ENCODE measurements at places on chromosomes 12 and 14. TPM values are rescaled to one million over a fixed set of nuclear protein-coding genes. Genes with fewer than 3 reads are reported as not detected.

DNA sequence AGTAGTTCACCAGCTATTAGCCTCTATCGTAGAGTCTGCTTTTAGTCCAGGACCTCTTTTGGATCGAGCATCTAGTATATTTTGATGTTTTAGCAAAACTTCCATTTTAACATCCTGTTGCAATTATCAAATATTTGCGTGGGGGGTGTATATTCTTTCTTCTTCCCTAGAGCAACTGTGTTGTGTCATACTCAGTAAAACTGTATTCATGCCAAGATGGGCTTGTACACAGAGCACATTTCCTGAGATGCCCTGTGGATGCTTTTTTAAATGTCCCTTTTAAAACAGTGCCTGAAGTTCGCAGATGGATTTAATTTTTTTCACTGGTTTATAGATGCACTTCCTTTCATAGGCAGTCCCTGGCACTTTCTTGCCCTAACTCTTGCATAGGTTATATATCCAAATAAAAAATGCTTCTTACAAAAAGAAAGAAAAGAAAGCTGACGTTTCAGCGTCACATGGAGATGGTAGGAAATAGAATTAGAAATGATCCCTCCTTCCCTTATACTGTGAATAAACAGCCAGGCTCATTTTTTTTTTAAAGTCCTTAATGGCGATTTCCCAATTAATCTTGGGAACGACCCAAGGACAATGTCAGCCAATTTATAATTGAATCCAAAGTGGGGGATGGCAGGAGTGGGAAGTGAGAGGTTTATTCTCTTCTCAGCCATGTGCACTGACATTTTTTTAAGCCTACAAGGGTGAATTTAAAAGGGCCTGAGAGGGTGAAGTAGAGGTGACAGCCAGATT, 247.0 kb downstream of the SLC41A2 start:
- DNase-seq, result no peak

DNA sequence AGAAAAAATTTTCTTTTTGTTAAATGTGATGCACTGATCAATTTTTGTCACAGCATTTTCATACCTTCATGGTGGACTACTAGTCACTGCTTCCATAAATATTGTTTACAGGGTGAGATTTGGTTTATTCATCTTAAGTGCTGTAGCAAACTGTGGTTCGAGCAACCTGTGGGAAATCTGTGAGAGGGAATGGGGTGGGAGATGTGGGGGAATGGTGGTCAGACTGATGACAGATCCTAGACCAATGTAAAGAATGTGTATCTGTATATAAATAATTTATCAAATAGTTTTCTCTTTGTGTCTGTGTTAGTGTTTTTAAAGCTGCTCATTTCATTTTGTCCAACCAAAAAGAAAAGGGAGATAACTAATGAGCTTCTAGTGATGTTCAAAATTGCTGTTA, 26.7 kb downstream of the CSRP2 start:
- no peak for DNase-seq

DNA sequence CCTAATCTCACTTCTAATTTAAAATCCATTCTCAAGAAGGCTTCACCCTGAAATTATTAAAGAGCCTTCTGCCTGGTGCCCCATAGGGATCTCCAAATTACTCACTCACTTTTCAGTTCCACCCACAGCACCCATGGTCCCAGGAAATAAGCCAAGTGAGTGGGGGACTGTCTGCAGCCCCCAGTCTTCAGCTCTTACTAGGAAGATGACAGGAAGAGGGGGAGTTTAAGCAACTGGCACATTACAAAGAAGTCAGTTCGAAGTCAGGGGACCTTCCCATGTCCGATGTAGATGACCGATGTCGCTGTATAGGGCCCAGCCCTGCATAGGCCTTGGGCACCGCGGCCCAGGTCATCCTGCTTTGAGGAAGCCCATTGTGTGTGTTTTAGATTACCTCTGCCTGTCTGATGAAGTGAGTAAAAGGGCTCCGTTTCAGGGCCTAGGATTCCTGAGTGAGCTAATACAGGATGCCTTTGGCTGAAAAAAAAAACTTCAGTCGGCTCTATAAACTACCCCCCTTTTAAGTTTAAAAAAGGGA, 1.9 kb downstream of the ACTN1 start:
- DNase-seq, result no peak

GRCh38 chr12:100672075-100672592, 98.7 kb downstream of the GAS2L3 start:
- DNase-seq, result no peak

- no peak for DNase-seq
Observed at GRCh38 chr12:69161829-69162228, 77.5 kb upstream of the CPSF6 start.

- peak; percentile 98 for DNase-seq
Observed at GRCh38 chr14:68792979-68793733, at the start of gene ZFP36L1. TSS of gene ZFP36L1 (minus strand) at chr14:68793067. CDS start at chr14:68792938, 129 bp downstream.

- DNase-seq, result no peak
Observed at GRCh38 chr14:76168531-76168930, 16.8 kb downstream of the GPATCH2L start.

DEPDC4 gene
- polyA plus RNA-seq, result 4.1 TPM

Data from right renal pelvis (tissue), 4 donors.